Stimulated activated CD8-positive, alpha-beta memory T cell treated with anti-CD3 and anti-CD28 coated beads, Interleukin-15, amount 100 ng/mL, for 48 hours (primary cell): ENCODE measurements at places on chromosomes 11 and 22.
A peak's percentile ranks its signal among the peaks of the same experiment; 100 is the strongest.

- peak; percentile 70 for DNase-seq
These were observed at the start of gene PAK1 for GRCh38 chr11:77473801-77474683. PAK1 (minus strand) TSS chr11:77474094; CDS start chr11:77392520, 81,574 bp downstream.

DNA sequence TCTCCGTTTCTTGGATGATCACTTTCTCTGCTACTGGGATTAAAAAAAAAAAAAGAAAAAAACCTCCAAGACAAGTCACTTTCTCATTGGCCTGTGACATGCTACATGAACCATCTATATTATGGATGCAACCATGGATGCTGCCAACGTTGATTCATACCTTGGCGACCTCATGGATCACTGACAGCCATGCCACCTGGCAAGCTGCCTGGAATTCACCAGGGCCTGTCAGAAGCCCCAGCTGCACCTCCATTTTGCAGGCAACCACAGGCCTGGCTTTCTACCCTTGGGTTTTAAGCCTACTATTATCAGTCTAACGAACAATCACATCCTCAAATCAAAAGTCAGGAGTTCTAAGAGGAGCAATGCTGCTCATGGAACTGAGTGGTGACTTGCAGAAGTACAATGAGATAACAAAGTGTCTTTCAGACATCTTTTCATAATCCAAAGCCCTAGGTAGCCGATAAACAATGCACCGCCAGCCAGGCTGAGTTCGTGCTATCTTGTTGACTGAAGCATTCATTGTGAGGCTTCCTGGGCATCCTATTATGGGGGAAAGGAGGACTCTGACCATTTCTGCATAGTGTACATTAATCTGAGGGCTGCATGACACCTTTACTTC, 48.0 kb upstream of the CADM1 start:
- DNase-seq = no peak

DNA sequence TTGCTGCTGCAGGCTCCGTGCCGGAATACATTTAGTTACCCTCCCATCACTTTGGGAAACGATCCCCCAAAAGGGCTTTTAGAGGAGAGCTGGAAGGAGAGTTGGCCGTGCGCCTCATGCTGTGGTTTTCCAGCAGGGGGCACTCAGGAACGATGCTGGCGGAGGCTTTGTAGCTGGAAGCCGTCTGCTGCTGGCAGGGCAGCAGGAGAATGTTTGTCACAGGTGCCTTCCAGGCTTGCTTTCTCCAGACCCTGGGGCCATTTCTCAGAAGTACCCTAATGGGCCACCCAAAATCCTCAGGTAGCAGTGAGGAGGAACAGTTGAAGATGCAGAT, 30.0 kb upstream of the CABP7 start:
- DNase-seq = peak; percentile 8

DNA sequence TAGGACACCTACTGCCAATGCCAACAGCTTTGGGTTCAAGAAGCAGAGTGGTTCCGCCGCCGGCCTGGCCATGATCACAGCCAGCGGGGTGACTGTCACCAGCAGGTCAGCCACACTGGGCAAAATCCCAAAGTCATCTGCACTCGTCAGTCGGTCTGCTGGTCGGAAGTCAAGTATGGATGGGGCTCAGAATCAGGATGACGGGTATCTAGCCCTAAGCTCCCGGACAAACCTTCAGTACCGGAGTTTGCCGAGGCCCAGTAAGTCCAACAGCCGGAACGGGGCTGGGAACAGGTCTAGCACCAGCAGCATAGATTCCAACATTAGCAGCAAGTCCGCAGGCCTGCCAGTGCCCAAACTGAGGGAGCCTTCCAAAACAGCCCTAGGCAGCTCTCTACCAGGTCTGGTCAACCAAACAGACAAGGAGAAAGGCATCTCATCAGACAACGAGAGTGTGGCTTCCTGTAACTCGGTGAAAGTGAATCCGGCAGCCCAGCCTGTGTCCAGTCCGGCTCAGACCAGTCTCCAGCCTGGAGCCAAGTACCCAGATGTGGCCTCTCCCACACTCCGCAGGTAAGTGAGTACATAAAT, 115.1 kb downstream of the DBX1 start:
- no peak for DNase-seq

- DNase-seq = no peak
These were observed 8.8 kb upstream of the CEP295 start for GRCh38 chr11:93652679-93653078.

- no peak for DNase-seq
These were observed 29.8 kb downstream of the CABIN1 start for GRCh38 chr22:24040946-24041345.

GRCh38 chr11:128745311-128746136, 51.7 kb downstream of the FLI1 start:
- no peak for DNase-seq

DNA sequence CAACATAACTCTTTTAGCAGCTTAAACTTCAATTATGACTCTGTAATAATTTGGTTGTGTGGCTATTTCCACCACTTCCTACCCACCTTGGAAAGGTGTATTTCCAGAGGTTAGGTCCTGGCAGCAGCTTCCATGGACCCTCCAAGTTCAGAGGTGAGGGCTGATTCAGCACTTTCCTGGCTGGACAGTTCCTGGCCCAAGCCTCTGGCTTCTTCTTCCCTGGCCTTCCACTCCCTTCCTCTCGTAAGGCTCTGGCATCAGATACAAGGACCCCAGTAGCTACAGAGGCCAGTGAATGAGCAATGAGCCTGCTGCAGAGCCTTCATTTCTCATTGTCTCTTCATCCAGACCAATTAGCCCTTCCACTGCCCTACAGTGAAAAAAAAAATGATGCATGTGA, 98.1 kb upstream of the KIRREL3 start:
- no peak for DNase-seq

DNA sequence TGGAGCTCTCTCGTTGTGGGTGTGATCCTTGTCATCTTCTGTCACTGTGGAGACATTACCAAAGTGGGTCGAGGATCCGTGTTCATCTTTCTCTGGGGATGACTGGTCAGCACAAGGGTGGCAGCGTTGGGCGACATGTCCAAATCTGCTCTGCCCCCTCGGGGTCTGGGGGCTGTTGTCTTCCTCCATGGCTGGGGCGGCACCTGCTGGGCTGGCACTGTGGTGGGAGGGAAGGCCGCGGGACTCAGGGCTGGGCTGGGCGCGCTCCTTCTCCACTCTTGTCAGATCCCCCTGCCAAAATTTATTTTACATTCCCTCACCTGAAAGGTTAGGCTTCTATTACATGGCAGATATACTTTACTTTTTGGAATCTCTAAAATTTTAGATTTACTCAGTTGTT, 96.4 kb downstream of the UVRAG start:
- no peak for DNase-seq

- DNase-seq = no peak
These were observed 268.6 kb downstream of the TMEM135 start for GRCh38 chr11:87306262-87306851.
